NCI-H460 (cell line): ENCODE measurements at places on chromosomes 5 and 9.

DNA sequence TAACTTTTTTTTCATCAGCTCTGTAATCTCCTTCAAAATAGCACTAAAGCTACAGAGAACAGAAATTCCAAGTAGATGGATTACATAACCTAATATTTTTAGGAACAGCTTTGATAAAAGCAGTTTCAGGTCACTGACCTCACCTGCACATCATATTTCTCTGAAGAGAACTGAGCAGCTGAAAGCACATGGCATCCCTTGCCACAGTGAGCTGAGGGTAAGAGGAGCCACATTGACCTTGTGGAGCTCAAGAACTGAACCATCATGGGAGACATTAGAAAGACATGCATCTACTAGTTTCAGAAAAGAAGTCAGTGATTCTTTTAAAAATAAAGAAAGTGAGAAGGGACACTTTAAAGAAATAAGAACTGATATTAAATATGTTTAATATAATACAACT lies 222.7 kb downstream of the CFAP90 start:
- DNase-seq, result no peak

DNA sequence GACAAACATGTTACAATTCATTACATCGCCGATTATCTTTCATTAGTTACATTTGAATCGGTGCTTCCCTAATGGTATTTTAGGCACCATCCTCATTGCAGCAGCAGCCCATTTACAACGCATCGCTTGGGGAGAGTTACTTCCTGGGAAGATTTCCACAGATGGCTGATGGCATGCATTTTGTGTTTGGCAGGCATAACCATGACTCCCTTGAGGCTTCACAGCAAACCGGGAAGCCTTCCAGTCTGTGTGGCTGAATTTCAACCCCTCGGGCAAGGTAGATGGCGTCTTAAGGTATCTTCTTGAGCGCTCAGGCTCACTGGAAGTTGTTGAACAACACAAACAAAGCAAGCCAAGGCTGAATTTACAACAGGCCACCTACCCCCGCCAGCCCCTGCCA lies 1.6 kb upstream of the DNAH5 start:
- no peak for DNase-seq

DNA sequence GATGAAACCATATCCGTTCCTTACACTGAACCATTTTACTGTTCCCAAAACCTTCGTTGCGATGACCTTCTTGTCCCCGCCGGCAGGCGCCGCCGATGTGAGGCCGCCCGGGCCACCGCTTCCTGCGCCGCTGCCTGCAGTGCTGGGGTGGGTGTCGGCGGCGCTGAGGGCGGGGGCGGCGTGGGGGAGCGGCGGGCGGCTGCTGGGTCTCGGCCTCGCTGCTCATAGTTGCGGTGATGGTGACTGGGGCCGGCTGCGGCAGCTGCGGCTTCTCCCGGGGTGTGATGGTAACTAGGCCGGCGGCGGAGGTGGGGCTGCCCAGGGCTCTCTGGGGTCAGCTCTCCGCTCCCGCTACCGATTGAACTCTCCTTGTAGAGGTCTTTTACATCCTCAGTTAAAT lies 14.1 kb upstream of the OR2S2 start:
- no peak for DNase-seq

GRCh38 chr9:113309204-113309813 lies 6.1 kb upstream of the RNF183 start:
- peak; percentile 49 for DNase-seq

- no peak for DNase-seq
Observed at GRCh38 chr5:139246394-139246793, 47.1 kb upstream of the MATR3 start.
